ENCODE measurements at places on chromosomes 7 and 10. TPM values are rescaled to one million over a fixed set of nuclear protein-coding genes. Genes with fewer than 3 reads are reported as not detected.

DNA sequence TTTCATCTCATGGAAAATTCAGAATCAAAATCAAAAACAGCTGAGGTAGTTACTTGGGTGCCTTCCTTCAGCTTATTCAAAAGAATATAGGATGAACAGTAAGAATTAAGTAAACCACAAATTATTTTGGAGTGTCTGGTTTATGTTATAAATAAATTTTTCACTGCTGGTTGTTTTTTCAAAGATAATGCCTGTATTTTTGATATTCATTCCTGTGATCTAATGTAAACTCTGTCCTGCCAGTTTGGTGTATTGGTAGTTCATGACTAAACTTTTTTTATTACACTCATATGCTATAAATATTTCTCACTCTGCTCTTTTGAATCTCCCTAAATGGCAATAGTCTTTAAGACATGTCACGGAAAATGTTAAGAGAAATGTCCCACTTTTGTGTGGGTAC, 11.6 kb upstream of the RAB11FIP2 start:
- no peaks in the 10 kb centered on the region for H3K36me3 ChIP-seq
- H3K27me3 ChIP-seq: no peaks in the 10 kb centered on the region
- no peaks in the 10 kb centered on the region for H3K4me1 ChIP-seq

DNA sequence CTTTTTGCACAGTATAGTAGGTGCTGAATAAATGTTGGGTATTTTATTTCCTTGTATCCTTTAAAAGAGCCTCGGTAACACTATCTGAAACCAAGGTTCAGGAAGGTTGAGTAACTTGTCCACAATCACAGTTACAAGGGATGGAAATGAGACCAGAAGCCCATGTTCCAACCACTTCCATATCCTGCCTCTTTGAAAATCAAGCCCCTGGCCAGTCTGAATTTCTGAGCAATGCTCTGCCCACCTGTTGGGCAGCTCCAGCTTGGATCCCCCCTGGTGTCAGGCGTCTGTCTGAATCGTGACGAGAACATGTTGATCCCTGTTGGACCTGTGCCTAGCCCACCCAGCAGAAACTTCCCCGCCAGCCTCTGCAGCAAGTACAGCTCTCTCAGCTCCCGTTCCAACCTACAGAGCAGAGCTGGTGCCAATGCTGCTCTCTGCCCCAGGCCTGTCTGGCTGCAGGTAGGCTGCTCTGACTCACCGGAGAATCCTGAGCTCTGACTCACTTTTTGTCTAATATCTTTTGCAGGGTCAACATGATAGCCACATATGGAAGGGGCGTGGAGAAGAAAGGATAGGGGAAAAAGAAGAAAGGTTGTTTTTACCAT, 595.5 kb downstream of the INHBA start:
- H3K27ac ChIP-seq: no peak overlapping the region
- no peaks in the 10 kb centered on the region for H3K27me3 ChIP-seq
- no peak for DNase-seq
- no peaks in the 10 kb centered on the region for H3K4me1 ChIP-seq

- H3K27ac ChIP-seq: no peak overlapping the region
- no peaks in the 10 kb centered on the region for H3K36me3 ChIP-seq
- no peaks in the 10 kb centered on the region for H3K27me3 ChIP-seq
- no peaks in the 10 kb centered on the region for H3K4me1 ChIP-seq
Observed at GRCh38 chr10:30594077-30594476, 35.5 kb downstream of the LYZL2 start.

DNA sequence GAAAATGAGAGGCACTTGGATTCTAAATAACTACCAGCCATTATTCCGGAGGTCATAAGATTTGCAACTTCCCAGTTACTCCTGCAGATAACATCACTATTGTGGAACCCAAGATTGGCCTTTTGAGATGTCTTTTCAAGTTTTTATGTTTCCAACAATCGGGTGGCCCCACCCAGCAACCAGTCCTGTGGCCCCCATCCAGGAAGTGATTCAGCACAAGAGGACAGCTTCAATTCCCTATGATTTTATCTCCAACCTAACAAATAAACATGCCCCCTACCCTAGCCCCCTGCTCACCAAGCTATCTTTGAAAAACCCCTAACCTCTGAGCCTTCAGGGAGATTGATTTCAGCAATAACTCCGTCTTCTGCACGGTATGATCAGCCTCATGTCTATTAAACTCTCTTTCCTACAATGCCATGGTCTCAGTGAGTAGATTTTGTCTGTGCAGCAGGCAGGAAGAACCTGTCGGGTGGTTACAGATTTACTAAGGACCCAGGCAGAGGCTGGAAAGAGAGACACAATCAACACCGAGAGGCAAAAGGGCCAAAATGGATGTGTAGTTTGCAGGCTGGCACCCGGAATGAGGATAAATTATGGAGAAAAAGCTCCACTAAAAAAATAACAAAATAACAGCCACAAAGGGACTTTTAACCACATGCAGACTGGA, 83.9 kb upstream of the UNC5B start:
- H3K36me3 ChIP-seq: no peaks in the 10 kb centered on the region
- no peaks in the 10 kb centered on the region for H3K27me3 ChIP-seq
- H3K4me3 ChIP-seq: no peak overlapping the region
- H3K27ac ChIP-seq: no peak overlapping the region

GRCh38 chr7:108308903-108309302, 147.3 kb downstream of the NRCAM start:
- H3K4me1 ChIP-seq: no peaks in the 10 kb centered on the region
- H3K27me3 ChIP-seq: no peaks in the 10 kb centered on the region
- no peak overlapping the region for H3K4me3 ChIP-seq

- peak overlapping the region; percentile 96 for H3K27ac ChIP-seq
- H3K27me3 ChIP-seq: no peaks in the 10 kb centered on the region
- no peaks in the 10 kb centered on the region for H3K36me3 ChIP-seq
- peak overlapping the region; percentile 75 for H3K4me3 ChIP-seq
Observed at GRCh38 chr10:27743877-27744801, 1.5 kb downstream of the MKX start.

DNA sequence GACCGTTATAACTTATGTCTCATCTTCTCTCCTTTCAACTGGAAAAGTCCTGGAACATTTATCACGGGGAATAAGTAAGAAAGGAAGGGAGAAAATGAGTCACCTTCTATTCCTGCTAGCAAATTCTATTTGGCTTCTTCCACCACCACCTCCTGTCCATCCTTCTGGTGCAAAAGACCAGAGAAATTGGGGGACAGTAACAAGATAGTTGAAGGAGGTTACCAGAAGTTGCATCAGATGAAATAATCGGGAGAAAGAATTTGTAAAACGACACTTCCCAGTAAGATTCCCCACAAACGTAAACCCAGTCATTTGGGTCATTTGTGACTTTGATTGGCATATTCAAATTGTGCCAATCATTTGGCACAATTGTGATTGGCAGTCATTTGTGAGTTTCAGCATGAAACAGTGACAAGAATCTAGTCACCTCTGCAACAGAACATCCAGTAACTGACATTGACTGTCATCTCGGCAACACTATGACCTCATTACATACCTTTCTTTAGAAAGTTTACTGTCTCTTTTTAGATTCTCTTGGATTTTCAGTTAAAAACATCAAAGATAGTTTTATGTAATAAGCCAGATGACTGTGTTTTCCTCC, 51.3 kb upstream of the PIK3CG start:
- no peak for DNase-seq
- no peaks in the 10 kb centered on the region for H3K27me3 ChIP-seq
- no peaks in the 10 kb centered on the region for H3K4me1 ChIP-seq

GRCh38 chr7:99784007-99784406, at the start of gene CYP3A4:
CYP3A4 (minus strand) TSS chr7:99784184; CDS start chr7:99784081, 103 bp downstream.
- H3K4me1 ChIP-seq: no peaks in the 10 kb centered on the region
- no peaks in the 10 kb centered on the region for H3K36me3 ChIP-seq
- no peak within 1 kb of the TSS for H3K4me3 ChIP-seq
- no peaks in the 10 kb centered on the region for H3K27me3 ChIP-seq
- H3K27ac ChIP-seq: no peak within 1 kb of the TSS
- no peak for DNase-seq

Gene HGF
- total RNA-seq: 4.9 TPM

DNA sequence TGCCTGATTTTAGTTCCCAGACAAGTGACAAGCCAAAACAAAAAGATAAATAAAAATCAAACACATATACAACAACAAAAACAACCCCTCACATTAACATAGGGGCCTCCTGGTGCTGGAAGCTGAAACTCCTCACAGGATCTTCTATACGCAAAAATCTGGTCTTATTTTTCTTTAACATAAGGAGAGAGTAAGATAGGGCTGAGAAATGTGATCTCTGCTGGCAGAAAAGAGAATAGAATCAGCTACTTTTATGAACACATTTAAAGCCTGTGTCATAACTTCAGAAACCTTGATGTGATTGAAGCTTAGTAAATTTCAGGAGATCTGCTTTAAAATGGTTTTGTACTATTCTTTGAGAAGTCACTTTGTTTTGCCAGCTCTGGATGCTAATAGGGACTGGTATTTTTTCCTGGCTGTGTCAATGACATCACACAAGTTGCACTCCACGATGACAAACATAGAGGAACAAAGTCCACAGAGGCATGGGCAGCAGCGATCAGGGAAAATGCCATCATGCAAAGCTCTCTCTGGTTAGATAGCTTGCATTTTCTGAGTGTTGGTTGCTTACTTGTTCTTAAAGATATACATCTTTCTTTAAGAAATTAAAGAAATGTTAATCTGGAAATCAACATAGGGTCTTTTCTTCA, 176.6 kb upstream of the SP4 start:
- no peaks in the 10 kb centered on the region for H3K27me3 ChIP-seq
- H3K36me3 ChIP-seq: no peaks in the 10 kb centered on the region

Gene PRDX3
- 67.3 TPM for total RNA-seq

GRCh38 chr10:60621018-60621417, 157.3 kb upstream of the CDK1 start:
- H3K36me3 ChIP-seq: no peaks in the 10 kb centered on the region
- no peak for DNase-seq
- no peaks in the 10 kb centered on the region for H3K4me1 ChIP-seq
- no peak overlapping the region for H3K4me3 ChIP-seq
- no peak overlapping the region for H3K27ac ChIP-seq

Gene EPHB6
- 33.3 TPM for total RNA-seq

DNA sequence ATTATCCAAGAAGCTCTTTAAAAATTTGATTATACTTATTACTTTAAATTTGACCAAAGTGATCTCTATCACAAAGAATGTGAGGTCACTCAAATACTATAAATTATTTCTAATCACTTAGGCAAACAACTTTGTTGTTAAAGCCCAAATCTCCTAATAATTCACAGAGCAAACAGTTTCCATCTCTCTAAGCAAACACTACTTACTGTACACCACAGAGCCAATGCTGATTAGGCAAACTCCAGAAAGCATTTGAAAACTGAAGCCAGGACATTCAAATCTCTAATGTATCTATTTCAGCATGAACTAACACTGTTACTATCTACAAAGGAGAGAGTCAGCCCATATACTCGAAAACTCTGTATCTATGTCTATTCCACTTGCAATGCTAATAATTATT, 107.1 kb downstream of the RNF32 start:
- no peak overlapping the region for H3K27ac ChIP-seq
- no peak for DNase-seq
- no peaks in the 10 kb centered on the region for H3K27me3 ChIP-seq
- H3K4me3 ChIP-seq: no peak overlapping the region

- peak overlapping the region; percentile 90 for H3K4me3 ChIP-seq
- no peaks in the 10 kb centered on the region for H3K27me3 ChIP-seq
- no peaks in the 10 kb centered on the region for H3K36me3 ChIP-seq
- peaks cover 1% of the 10 kb centered on the region for H3K4me1 ChIP-seq
Observed at GRCh38 chr10:110918269-110918642, 724 bp downstream of the BBIP1 start.

Gene FRMD4A
- total RNA-seq: 18.4 TPM

DNA sequence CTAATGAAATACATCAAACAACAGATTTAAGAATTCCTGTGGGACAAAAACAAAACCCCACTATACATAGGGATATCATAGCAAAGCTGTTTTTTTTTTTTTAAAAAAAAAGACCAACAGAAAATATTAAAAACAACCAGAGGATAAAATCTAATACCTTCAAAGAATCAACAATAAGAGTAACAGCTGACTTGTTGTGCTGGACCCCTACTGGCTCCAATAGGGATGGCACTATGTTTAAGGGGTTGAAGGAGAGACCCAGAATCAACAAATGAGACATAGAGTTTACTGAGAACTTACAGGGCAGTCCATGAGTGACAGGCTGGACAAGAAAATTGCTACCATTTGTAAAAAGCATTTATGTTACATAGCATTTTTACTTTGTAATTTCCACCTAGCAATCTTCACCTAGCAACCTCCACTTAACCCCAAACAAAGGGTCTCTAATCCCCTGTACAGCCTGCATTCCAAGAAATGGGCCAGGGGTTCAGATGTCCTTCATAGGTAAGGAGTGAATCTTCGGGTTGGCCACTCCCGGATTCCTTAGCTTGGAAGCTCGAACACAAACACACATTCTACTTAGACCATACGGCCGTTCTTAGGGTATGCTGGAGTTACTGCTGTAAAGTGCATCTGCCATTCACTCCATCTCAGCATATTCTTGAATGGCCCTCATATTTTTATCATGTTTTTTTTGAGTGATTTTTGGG, 25.8 kb downstream of the ASZ1 start:
- H3K4me1 ChIP-seq: no peaks in the 10 kb centered on the region
- H3K27ac ChIP-seq: no peak overlapping the region
- no peaks in the 10 kb centered on the region for H3K27me3 ChIP-seq

Gene RINT1
- total RNA-seq: 16.3 TPM

DNA sequence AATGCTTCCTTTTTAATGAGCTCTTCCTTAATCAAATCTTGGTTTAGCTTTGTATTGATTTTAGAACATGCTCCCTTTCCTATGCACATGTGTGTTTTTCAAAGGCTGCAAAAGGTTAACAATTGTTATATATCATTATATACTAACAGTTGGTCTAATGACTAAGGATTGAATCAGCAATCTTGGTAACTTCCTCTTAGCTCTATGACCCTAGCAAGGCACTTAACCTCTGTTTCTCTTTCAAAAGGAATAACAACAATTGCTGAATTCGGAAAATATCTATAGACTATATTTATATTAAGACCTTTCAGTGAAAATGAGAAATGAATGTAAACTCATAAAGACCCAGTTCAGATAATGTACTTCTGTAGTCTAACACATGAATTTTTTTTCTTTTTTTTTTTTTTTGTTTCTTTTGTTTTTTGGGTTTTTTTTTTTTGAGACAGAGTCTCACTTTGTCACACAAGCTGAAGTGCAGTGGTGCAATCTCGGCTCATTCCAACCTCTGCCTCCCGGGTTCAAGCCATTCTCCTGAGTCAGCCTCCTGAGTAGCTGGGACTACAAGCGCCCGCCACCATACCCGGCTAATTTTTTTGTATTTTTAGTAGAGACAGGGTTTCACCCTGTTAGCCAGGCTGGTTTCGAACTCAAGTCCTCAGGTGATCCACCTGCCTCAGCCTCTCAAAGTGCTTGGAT, 48.8 kb downstream of the HOXA1 start:
- H3K27me3 ChIP-seq: no peaks in the 10 kb centered on the region
- H3K36me3 ChIP-seq: no peaks in the 10 kb centered on the region
- no peak overlapping the region for H3K4me3 ChIP-seq

Gene BLNK
- 1.2 TPM for total RNA-seq

GRCh38 chr7:131026297-131027000, 292.4 kb upstream of the KLF14 start:
- H3K36me3 ChIP-seq: no peaks in the 10 kb centered on the region
- no peaks in the 10 kb centered on the region for H3K27me3 ChIP-seq
- H3K27ac ChIP-seq: no peak overlapping the region
- DNase-seq: no peak
